GM10248 (cell line): ENCODE measurements at places on chromosomes 2 and 18.

- DNase-seq: no peak
Measured at GRCh38 chr2:17821535-17822444, 5.5 kb downstream of the MSGN1 start.

- no peak for DNase-seq
Measured at GRCh38 chr18:51897884-51898283, 442.1 kb upstream of the DCC start.

DNA sequence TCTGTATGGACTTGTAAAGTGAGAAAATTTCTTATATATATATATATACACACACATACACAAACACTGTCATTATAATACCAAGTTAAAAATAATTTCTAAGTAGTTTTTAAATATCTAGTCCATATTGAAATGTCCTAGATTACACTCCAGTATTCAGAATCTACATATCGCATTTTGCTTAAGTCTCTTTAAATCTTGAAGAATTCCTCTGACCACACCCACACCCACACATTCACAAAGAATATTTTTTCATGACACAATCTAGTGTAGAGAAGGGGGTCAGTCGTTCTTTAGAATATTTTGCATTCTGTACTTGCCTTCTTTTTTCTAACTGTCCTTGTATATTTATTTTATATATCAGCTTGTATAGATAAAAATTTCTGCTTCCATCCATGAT is 509.7 kb downstream of the CCDC85A start:
- no peak for DNase-seq

GRCh38 chr2:79882548-79882947 is 369.7 kb downstream of the CTNNA2 start:
- DNase-seq: no peak

DNA sequence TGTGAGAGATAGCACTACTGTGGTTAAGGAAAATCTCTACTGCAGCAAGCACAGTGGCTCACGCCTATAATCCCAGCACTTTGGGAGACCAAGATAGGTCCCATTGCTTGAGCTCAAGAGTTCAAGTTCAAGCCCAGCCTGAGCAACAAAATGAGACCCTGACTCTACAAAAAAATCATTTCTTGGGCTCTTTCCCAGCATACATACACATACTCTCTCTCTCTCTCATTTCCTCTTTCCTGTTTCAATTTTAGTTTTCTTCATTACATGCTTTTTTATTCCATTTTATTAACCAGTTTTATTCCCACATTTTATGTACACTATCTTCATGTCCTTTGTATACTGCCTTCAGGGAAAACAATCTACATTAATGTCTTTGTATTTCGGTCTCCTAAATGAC is 14.6 kb downstream of the WDR33 start:
- no peak for DNase-seq

GRCh38 chr2:13543550-13543949 is 826.8 kb downstream of the TRIB2 start:
- DNase-seq: no peak

DNA sequence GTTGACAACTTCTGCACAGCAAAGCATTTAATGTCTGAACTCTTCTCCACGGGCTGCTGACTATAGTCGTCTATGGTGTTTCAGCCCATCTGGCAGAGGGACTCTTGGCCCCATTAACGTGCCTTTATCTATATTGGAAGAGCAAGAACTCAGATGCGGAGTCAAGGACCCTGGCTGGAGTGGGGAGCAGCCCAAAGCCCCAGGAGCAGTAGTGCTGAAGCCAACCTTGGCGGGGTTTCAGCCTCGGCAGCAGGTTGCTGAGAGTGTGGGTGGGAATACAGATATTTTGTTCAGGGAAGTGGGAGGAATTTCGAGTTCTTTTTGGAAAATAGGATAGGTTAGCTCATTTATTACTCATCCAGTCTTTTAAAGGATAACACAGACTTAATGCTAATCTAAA is 34.2 kb downstream of the TMEM17 start:
- DNase-seq: no peak

DNA sequence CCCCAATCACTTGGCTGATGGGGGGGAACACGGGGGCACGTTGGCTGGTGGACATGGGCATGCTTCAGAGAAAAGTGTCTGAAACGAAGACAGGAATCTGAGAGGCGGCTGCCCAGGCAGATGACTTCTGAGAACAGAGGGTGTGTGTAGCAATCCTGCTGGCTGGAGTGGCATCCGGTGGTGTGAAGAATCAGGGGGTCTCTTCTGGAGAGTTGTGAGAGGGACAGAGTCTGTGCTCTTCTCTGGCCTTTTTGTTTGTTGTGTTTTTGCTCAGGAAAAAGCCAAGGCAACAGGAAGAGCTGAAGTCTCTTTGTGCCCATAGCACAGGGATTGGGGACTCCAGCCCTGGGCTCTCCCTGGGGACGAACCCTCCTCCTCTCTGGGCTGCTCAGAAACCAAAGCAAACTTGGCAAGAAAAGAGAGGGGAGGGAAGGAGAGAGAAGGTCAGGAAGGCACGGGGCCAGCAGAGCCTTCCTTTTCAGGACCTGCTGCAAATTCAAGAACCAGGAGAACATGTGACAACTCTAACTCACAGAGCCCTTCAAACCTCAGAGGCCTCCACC is 97.0 kb upstream of the SMAD2 start:
- DNase-seq: no peak

DNA sequence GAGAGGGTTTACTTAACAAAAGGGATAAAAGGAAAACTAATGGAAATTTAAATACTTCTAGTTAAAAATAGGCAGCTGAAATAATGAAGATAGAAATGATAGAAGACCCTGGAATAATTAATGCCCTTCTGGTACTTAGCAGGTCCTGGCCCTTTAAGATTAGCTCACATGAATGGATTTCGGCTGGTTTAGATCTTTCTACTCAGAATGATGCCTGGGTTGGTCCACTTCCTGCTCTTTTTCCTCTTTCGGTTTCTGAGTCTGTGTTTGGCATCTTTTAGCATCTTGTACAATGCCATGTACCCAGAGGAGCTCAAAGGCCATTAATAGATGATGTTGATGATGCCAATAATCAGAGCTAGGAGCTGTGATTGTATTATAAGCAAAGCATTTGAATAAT is 290.5 kb downstream of the CLIP4 start:
- no peak for DNase-seq

- DNase-seq: peak; percentile 18
Measured at GRCh38 chr2:224584111-224584784, 915 bp downstream of the CUL3 start.

GRCh38 chr2:73642338-73643018 is at the start of gene NAT8:
TSS of gene NAT8 (minus strand) at chr2:73642422. CDS start at chr2:73641628, 794 bp downstream.
- DNase-seq: no peak

GRCh38 chr2:183031911-183032794 is 6.1 kb downstream of the NCKAP1 start:
- DNase-seq: no peak

DNA sequence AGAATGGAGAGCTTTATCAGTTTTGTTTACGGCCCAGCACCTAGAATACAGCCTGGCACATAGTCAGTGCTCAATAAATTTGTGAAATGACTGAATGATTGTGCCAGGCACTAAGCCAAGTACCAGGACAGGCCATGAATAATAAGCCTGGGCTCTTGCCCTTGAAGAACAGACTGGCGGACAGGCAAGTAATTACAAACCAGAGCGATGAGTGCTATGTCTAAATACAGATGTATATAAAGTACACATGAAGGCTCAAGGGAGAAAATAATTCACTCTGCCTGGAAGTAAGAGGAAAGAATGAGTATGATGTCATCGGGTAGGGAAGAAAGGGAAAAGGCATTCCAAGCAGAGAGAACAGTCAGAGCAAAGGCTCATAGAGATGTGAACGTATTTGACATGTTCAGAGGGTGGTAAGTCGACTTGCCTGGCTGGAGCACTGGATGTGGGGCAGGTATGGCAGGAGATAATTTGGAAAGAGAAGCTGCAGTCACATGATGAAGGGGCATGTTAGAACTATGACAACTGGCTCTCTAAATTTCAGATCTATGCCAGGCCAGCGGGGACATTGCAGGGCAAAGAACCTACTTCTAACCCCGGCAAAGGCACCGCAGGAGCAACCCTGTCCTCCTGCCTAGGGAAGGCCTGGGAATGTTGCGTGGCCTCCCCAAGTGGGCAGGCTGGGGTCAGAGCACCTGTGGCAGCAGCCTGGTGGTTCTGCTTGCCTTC is 119.1 kb upstream of the STPG4 start:
- DNase-seq: no peak

GRCh38 chr2:147366279-147366678 is 478.6 kb upstream of the ACVR2A start:
- no peak for DNase-seq

DNA sequence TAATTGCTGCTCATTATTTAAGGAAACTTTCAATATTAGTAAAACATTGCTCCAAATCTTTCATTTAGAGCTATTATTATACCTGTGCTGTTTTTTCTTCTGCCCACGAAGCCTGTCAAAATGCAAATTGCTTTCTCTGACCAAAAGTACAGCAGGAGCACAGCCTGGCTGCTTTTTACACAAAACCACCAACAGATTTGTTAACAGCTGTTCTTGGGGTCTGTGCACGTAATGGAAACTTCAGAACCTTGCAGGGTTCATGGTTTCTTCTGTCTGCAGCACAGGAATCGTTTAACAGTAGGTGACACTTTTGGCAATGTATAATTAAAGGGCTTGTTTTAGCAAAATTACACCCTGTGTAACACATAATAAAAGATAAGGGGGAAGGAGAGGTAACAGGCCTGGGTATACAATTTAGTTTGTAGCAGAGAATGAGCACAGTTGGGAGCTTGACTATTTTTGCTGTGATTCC is 447.3 kb downstream of the KCNJ3 start:
- peak; percentile 41 for DNase-seq

DNA sequence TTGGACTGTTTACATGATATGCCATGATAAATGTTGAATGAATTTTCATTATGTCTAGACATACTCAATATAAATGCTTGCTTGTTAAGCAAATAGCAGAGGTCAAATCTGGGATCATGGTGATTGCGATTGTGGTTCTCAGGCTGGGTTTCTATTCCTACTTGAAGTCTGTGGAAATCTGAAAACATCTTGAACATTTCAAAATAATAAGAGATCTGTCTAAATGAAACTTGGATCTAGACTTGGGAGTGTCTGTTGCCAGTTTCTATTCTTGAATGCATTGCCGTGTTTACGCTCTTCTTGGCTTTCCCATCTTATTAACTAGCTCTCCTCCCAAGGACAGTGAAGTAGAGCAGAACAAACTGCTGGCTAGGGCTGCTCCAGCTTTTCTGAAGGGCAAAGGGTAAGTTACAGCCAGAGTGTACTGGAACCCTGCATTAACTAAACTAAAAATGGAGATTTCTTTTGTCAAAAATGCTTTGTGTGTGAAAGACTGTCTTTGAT is 127.7 kb downstream of the DTNA start:
- DNase-seq: no peak

DNA sequence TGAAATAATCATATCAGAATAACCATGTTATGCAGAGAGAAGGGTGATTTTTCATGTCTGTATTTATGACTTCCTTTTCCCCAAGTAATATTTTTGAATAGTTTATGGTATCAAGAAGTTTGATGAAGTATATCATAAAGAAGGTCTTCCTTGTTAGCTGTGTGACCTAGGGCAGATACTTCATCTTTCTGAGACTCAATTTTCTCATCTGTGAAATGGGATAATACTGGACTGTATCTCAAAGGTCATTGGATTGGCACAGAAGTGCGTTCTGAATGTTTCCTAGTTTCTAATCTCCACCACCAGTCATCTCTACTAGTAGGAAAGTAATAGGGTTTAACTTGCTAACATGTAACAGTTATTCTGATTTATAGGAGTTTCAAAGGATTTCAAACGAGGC is 52.6 kb downstream of the DGKD start:
- no peak for DNase-seq

DNA sequence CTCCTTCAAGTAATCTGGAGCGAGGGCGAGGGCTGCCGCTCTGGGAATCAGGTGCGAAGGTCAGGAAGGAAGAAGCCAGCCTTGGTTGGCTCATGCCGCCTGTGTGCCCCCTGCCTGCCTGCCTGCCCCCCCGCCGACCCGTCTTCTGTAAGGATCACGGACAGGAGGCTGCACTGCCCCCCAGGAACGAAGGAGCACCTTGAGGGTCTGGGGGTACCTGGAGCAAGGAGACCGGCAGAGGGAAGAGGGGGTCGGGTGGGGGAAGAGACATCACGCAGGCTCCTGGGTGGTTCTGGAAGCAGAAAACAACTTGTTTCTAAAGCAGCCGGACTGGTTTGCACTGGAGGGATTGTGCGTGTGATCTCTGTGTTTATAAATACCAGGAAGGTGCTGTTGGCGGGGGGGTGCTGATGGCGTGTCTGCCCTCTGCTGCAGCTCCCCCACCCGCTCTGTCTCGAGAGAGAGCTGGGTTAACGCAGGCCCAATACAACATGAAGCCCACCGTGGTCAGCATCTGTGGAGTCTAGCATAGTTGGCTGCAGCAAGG is 1.7 kb downstream of the FOSL2 start:
- no peak for DNase-seq

- DNase-seq: no peak
Measured at GRCh38 chr2:207621501-207622039, 3.6 kb downstream of the METTL21A start.

- DNase-seq: no peak
Measured at GRCh38 chr2:190802129-190802528, 78.5 kb upstream of the GLS start.

GRCh38 chr2:195049372-195050031 is 607.5 kb upstream of the SLC39A10 start:
- DNase-seq: no peak

GRCh38 chr2:196074631-196075030 is 6.0 kb upstream of the DNAH7 start:
- DNase-seq: no peak

DNA sequence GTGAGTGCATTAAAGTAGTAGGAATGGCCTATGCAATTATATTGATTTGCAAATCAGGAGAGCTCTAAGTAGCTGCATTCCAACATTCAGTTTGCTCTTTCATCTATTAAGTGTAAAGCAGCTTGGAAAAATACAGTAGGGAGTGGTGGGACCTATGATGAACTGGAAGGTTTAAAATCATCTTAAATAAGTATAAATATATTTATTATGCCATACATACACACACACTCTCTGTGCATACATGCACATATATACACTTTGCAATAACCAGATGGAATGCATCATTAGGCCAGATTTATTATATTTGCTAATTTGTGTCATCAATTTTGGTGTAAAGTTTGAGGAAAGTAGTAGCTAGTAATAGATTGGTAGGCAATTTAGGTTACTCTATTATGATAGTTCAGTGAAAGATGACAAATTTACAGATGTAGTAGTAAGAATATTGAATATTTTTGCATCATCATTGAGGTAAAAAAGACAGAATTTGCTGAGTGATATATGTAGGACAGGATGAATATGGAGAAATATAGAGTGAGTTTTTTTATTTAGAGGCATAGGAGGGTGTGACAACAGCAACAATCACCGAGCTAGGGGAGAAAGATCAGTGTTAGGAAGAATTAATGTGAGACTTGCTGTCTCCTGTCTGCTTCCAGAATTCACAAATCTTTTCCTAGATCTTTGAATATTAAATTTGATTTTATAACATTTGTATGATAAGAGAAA is 961.0 kb upstream of the CDH2 start:
- DNase-seq: no peak
